ENCODE measurements at places on chromosomes 7 and 10.

DNA sequence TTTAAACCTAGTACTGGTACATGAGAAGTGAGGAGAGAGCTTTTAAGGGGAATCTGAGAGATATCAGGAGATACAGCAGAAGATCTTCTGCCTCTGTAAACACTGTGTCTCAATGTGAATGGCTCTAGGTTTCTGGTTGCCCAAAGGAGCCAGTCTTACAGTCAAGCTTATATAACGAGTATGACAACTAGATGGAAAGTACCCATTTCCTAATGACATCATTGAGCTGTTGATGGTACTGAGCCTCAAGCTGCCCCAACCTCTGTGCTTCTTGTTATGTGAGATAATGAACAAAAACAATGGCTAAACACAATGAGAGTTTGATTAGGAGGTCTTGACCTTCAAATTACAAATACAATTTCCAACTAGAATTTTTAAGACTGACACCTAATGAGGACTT lies 451.5 kb downstream of the SORCS1 start:
- no peak for DNase-seq

GRCh38 chr10:61140765-61141392 lies 196.9 kb upstream of the RHOBTB1 start:
- DNase-seq: peak; percentile 83

DNA sequence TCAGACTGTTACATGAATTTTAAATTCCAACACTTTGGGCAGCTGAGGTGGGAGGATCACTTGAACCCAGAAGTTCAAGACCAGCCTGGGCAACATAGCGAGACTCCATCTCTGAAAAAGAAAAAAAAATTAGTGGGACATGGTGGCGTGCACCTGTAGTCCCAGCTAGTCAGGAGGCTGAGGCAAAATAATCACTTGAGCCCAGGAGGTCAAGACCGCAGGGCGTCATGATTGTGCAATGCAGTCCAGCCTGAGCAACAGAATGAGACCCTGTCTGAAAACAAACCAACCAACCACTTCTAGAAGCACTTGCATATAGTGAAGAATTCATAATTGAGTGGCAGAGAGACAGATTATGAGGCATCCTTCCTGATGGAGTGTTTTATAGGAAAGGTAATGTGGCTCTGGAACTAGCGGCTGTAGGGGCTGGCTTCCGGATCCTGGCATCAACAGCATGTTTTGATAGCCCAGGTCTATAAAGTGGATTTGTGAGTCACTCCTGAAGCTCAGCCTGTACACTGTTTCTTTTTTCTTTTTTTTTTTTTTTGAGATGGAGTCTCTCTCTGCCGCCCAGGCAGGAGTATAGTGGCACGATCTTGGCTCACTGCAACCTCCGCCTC lies 40.3 kb upstream of the RSBN1L start:
- DNase-seq: no peak

GRCh38 chr7:17185690-17186070 lies 112.8 kb upstream of the AHR start:
- DNase-seq: no peak

DNA sequence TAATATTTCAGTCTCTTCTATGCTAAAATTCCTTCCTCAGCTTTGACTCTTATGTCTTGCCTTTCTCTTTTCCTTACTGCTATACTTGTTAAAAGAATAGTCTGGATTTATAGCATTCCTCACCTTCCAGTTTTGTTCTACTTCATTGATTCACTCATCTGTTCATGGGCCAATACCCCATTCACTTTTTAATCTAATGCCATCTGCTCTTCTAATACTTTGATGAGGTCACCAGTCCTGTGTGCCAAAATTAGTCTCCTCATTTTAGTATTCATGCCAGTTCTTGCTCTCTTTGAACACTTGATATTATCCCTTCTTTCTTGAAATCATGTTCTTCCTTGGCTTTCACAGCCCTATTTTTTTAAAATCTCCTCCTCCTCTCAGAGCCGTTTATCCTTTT lies 19.3 kb downstream of the STK17A start:
- peak; percentile 82 for DNase-seq

DNA sequence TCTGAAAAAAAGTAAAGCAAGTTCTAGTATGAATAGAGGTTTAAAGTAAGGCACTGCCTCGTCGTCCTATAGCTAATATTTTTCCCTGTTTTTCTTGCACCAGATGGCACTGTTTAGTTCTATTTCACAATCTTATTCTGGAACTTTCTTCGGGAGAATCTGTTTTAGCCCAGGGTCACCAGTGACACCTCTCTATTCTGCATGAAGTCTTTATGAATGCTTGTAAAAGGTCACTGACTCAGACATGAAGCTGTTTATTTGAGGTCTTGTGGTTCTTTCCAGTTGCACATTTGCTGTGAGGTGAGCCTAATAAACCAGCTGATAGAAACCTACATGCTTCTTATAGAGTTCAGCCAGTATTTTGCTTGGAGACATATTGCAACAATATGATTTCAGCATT lies 444.3 kb downstream of the AUTS2 start:
- peak; percentile 48 for DNase-seq

- peak; percentile 27 for DNase-seq
Measured at GRCh38 chr10:102230264-102230860, 4.3 kb downstream of the ELOVL3 start.

- DNase-seq: no peak
Measured at GRCh38 chr7:93148144-93148543, at the start of gene SAMD9L. SAMD9L (minus strand) TSS chr7:93148385; CDS start chr7:93135971, 12,414 bp downstream.

- DNase-seq: no peak
Measured at GRCh38 chr7:57181281-57181680, 49.0 kb upstream of the ZNF479 start.

- DNase-seq: no peak
Measured at GRCh38 chr10:4810092-4810491, 15.9 kb upstream of the AKR1E2 start.

- DNase-seq: no peak
Measured at GRCh38 chr7:45454771-45455170, 119.4 kb upstream of the ADCY1 start.

- DNase-seq: no peak
Measured at GRCh38 chr10:110274072-110274627, 30.6 kb downstream of the SMNDC1 start.

DNA sequence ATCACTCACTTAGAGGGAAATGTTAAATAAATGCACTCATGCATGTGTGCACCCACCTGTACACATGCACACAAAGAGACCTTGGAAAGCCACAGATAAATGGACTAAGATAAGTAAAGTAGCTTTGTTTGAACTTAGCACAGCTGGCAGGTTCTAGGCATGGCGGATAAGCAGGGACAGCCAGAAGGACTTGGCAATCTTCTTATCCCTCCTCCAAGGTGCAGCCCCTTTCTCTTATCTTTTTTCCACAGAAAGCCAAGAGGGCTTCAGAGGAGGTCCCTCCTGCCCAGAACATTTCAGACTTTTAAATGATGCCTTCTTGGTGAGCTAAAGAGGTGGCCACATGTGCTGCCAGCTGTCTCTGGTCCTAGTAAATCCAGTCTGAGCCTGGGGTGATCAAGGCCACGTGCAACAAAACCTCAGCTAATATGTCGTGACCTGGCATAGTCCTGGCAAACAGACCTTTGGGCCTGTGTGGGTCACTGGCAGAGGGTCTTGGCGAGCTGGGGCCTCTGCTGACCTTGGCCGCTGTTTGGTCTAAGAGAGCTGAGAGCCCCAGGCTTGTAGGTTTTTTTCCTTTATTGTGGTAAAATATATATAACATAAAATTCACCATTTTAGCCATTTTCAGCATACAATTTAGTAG lies 43.2 kb upstream of the SLC35B4 start:
- DNase-seq: no peak

DNA sequence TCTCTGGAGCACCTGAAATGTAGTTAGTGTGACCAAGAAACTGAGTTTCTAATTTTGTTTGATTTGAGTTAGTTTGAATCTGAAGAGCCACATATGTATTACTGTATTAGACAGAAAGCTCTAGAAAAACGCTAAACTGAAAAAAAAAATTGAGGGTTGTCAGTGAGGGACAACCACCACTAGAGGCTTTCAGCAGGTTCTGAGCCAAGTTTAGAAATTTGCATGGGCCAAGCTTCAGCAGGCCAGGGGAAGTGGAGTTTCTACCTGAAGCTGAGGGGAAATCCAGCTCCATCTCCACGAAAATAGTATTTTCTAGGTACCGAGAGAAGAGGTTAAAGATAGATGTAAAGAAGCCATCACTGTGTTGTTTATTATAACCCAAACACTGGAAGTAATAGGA lies 77.9 kb upstream of the PLXNA4 start:
- DNase-seq: no peak

DNA sequence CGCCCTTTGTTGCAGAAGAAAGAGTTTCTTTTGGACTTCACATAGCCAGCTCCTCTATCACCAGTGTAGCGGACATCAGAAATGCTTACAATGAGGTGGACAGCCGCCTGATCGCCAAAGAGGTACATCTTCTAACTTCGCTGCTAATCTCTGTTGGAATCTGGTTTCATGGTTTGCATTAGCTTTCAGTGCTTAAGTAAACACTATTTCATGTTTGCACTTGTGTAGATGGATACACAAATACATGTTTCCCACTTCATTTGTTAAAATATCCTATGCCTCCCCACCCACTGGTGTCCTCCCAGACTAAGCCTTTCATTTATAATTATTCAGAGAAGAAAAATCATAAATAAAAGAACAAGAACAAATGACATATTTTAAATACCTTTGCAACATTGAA lies 103.9 kb downstream of the WDFY4 start:
- DNase-seq: no peak

GRCh38 chr7:111708072-111708471 lies 145.8 kb upstream of the IMMP2L start:
- DNase-seq: no peak

DNA sequence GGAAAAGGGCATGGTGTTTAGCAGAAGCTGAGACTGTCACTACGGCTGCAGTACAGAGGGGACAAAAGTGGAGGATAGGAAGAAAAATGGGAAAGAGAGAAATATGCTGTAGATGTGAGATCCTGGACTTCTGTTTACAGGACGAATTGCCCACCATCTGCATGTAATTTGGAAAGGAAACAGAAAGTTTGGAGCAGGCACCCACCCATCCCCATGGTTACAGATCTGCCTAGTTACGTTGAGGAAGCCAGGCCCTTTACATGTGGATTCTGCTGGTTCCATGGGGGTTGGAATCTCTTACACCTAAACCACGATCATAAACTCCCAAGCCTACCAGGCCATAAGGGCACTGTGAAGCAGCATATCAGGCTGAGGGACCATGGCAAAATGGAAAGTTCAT lies 84.3 kb downstream of the WDFY4 start:
- DNase-seq: no peak

- peak; percentile 44 for DNase-seq
Measured at GRCh38 chr7:69403169-69403568, 195.1 kb upstream of the AUTS2 start.

DNA sequence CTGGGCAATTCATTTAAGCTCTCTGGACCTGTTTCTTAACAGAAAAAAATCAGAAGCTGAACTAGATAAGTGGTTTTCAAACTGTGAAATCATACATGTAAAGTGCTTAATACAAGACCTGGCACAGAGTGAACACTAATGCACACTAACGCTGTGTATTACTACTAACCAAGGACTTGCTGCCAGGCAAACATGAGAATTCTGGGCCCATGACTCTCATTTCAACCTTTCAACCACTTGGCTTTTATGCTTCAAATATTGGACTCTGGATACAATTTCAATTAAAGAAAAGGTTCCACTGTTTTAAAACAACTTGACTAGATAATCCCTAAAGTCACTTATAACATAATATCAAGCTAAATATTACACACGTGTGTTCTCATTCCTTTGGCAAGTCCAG lies 73.4 kb downstream of the SRPK2 start:
- DNase-seq: no peak

DNA sequence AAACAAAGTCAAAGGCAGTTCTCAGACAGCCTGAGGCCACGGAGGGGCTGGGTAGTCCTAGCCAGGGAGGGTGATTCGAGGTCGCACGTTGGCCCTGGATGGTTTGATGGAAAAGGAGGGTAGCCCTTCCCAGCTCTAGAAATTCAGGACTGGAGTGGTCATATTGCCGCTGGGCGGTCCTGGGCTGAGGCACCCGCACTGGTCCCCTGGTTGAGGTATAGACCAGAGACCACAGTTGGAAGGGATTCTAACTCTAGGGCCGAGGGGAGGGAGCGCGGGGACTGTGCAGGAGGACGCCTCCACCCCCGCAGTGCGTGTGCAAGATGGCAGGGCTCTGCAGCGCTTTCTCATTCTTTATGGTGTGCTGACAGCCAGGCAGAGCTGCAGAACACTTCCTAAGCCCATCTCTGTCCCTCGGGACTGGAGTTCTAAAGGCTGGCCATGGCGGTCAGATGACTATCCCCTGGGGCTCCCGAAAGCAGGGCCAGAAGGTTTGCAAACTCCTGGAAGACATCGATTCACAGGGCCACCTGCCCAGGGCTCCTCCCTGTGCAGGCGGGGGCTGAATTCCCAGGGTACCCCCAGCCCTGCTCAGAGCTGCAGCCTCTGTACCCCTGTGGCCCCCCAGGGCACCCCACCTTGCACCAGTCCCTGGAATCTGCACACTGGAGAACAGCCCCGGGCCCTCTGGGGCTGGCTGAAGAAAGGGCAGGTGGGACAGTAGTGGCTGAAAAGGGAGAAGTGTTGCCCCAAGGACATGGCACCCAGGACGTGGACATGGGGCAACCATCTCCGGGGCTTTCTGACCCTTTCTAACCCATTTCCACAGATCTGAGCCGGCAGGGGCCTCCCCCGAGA lies 51.0 kb upstream of the ELN start:
- DNase-seq: no peak

GRCh38 chr7:33310546-33310945 lies 181.2 kb downstream of the BBS9 start:
- no peak for DNase-seq

DNA sequence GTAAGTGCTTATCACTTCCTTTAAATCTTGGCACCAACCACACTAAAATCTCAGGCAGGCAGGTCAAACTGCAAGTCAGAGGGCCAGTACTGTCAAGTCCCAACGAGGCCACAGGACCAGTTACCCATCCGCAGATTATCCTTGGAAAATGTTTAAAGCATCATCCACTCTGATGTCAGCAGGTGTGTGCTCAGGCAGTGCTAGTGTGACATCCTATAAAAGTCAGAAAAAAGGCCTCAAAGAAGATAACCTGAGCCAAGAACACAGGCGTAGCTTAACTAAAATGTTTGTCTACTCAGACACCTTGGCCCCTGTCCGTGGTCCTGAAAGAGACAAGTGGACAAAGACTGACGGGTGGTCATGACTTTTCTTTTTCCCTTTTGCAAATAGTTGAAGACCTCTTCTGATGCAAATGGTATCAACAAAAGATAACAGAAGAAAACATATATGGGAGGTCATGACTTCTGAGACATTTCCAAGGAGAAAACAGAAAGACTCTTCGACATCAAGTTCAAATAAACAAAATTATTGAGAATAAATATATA lies 309.3 kb downstream of the KCNMA1 start:
- DNase-seq: no peak

DNA sequence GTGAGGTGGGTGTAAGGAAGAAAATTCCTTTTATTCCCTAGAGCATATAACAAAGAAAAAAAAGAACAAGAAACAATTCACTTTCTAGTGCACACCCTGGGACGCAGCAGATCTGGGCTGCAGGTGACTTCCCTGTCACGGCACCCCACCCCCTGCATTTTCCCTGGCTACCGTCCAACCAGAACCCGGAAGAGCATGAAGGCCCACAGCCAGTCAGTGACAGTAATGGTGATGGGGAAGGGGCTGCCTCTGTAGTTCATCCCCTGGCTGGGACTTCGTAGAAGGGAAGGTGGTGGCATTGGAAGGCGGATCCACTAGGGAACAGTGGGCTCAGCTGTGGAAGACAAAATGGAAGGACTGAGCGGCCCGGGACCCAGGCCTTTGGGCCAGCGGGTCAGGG lies 236.7 kb downstream of the BUB3 start:
- no peak for DNase-seq

GRCh38 chr7:142585425-142585824 lies 163.8 kb upstream of the PRSS1 start:
- DNase-seq: no peak

GRCh38 chr7:5396999-5397663 lies 26.5 kb downstream of the TNRC18 start:
- peak; percentile 79 for DNase-seq

All from NCI-H1694 (cell line).